Stimulated activated naive CD8-positive, alpha-beta T cell treated with anti-CD3 and anti-CD28 coated beads, Interleukin-15, Interleukin-2, amounts not matched to agents 100 U/mL and 50 U/mL, for 24 hours (primary cell): ENCODE measurements at places on chromosomes 7 and 10.

- no peak for DNase-seq
Measured at GRCh38 chr7:132758986-132759385, 182.7 kb upstream of the PLXNA4 start.

GRCh38 chr10:92203919-92204623 is 86.8 kb downstream of the CPEB3 start:
- no peak for DNase-seq

DNA sequence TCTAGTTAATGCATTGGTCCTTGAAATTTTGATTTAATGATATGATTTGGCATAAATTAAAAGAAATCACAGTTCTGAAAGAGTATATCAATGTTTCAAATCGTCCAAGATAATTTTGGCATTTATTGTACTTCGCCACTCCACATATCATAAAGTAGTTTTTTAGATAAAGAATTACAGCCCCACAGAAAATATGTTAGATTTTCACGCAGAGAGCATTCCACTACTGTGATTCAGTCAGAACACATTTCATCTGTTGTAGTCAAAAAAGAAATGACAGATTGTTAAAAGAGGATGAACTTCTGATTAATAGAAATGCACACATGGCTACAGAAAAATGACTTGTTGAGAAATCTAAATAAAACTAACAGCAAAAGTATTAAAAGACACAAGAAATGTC is 1063.5 kb upstream of the LRRN3 start:
- no peak for DNase-seq

- no peak for DNase-seq
Measured at GRCh38 chr10:119415536-119416503, 126.7 kb downstream of the RGS10 start.

GRCh38 chr7:26318921-26319320 is 27.3 kb downstream of the SNX10 start:
- DNase-seq: no peak

- DNase-seq: no peak
Measured at GRCh38 chr10:132485391-132485790, 52.2 kb upstream of the INPP5A start.

- no peak for DNase-seq
Measured at GRCh38 chr10:86951184-86951761, 6.1 kb downstream of the MMRN2 start.

DNA sequence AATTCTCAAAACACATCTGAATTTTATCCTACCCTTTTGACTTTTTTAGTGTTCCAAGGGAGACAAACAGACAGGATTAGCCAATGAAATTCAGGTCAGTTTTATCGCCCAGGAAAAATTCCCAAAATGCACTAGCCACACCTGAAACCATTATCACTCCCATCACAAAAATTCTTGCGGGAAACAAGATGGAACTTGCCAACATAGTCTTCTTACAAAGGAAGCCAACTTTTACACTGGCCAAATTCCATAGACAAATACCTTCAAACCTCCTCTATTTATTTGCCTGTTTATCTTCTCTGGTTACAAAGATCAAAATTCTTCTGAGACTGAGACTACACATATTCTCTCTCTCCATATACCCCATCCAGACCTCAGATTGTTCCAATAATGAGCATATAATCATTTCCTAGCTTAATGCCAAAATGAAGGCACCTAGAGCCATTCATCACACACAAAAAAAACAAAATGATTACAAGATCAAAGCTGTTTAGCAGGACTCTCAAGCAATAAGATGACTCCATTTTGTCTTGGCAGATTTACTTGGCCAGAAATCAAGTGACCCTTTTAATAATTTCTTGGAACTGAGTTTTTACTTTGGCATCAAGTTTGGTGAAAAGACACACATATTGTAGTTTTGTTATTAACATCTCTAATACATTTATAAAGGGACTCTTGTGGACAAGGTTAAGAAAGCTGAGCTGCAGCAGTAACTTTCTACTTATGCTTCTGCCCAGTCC is 30.2 kb downstream of the MET start:
- no peak for DNase-seq

DNA sequence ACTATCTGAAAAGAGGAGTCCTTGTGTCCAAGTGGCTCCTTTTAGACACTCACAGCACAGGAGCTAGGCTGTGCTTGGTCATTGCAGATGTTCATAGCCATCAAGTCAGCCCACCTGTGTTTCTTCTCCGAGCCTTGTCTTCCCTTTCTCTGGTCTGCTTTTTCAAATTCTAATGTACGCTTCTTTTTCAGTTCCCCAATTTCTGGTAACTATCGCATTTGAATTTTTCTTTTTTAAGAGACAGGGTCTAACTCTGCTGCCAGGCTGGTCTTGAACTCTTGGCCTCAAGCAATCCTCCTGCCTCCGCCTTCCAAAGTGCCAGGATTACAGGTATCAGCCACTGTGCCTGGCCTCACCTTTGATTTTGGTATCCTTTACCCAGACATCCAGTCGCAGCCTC is 18.9 kb downstream of the APBB1IP start:
- no peak for DNase-seq

DNA sequence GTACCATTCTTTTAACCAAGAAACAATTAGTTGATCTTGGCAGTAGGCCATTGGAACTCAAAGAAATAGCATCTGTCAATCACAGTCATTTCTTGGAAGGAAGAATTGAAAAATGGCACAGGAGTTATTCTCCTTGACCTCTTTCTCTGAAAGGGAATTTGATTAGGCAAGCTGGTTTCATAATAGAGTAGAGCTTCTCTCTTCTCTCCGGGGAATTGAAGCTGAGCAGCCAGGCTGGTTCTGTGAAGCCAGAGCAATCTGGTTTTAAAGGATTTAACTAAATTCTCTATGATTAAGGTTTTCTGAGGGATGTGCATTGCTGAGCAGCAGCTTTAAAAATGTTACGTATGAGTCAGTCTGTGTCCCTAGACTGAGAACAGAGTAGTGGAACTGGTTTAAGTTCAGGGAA is 70.2 kb downstream of the AHCYL2 start:
- DNase-seq: no peak

- DNase-seq: no peak
Measured at GRCh38 chr10:75469006-75469616, 37.7 kb downstream of the LRMDA start.
